HT-29 (cell line): ENCODE measurements at places on chromosomes 2 and 18.

- no peak for DNase-seq
Observed at GRCh38 chr2:196249860-196250259, 78.5 kb upstream of the STK17B start.

DNA sequence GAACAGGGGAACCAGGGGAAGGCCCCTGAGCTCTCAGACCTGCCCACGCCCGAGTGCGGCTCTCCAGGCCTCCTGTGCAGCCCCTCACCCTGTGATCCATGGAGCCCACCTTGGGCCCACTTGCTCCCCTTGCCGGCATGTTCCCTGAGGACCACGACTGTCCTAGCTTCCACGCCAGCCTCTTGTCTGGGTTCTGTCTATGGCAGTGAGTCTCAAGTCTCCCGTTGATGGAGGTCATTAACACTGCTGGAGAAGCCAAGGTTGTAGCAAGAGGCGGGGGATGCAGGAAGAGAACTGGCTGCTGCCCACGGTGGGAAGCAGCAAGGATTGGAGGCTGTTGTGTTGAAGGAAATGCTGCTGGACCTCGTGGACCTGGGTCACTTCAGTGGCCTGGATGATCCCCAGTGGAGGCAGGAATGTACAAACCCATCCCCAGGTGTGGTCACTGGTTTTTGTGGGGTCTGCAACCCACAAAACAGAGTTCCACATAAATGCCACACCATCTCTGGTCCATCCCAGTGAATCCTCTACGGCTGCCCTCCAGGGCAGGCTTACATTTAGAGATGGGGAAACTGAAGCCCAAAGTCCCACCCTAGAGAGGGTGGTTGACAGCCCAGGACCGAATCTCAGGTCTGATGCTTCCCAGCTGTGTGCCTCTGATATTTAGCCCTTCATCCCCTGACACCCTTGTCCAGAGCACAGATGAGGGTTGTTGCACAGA lies 150.3 kb downstream of the NDUFA10 start:
- DNase-seq: no peak

- peak; percentile 71 for DNase-seq
Observed at GRCh38 chr2:38740851-38741731, 10.1 kb downstream of the SRSF7 start.

DNA sequence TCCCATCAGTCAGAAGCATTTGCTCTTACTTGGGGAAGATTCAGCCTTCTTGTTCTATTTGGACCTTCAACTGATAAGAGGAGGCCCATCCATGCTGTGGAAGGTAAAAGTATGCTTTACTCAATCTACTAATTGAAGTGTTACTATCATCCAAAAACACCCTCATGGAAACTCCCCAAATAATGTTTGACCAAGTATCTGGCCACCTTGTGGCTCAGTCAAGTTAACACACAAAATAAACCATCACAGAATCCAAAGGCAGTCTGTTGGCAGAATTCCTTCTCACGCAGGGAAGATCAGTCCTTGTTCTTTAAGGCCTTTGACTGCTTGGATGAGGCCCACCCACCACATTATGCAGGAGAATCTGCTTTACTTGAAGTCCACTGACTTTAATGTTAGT lies 531.2 kb upstream of the SMIM21 start:
- DNase-seq: no peak
